Germinal center (tissue), 1 donor: ENCODE measurements at places on chromosomes 11 and 22.

DNA sequence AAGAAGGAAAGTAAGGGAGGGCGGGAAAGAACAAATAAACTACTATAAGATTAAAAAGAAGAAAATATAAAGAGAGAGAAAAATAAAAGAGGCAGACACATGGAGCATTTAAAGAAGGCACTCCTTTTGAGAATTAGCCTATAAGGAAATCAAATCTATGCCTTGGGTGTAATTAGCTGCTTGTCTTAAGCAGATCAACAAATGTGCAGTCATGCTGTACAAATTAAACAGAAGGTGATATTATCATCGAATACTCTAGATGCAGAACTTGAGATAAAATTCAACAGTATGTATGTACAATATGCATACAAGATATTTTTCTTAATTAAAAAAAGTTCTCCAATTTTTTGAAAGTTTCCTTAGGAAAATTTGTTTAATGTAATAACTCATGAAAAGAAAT is 623.0 kb upstream of the CHORDC1 start:
- DNase-seq: no peak

DNA sequence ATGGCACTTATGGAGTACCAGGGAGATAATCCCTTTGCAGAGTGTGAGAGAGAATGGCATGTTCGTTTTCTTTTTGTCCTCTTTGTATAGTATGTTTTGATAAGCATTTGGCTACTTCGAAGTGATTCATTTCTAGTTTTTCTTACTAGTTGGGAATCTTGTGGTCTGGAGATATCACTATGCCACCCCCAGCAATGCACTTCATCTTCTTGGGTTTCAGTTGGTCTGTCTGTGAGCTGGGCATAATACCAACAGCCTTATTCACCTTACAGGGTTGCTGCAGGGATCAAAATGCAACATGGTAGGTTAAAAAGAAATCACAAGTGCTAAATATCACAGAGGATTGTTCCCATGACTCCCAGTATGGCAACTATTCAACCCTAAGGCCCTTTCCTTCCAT is 387.8 kb upstream of the CADM1 start:
- DNase-seq: no peak

DNA sequence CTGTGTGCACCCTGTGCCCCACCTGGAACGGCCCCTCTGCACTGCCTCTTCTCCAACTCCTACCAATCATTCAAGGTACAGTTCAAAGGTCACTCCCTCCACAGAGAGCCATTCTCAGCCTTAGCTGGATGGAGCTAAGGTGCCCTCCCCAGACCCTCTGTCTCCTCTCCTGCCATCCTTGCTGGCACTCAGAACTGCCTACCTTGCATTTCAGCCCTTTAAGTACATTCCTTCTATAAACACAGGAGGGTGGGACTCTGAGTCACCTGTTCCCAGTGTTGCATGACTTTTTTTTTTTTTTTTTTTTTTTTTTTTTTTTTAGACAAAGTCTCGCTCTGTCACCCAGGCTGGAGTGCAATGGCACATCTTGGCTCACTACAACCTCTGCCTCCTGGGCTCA is 8.6 kb downstream of the TTLL1 start:
- no peak for DNase-seq

- DNase-seq: no peak
Measured at GRCh38 chr22:30537083-30537731, 9.3 kb downstream of the SEC14L6 start.

GRCh38 chr22:17266251-17266971 is 47.2 kb upstream of the ADA2 start:
- DNase-seq: no peak

DNA sequence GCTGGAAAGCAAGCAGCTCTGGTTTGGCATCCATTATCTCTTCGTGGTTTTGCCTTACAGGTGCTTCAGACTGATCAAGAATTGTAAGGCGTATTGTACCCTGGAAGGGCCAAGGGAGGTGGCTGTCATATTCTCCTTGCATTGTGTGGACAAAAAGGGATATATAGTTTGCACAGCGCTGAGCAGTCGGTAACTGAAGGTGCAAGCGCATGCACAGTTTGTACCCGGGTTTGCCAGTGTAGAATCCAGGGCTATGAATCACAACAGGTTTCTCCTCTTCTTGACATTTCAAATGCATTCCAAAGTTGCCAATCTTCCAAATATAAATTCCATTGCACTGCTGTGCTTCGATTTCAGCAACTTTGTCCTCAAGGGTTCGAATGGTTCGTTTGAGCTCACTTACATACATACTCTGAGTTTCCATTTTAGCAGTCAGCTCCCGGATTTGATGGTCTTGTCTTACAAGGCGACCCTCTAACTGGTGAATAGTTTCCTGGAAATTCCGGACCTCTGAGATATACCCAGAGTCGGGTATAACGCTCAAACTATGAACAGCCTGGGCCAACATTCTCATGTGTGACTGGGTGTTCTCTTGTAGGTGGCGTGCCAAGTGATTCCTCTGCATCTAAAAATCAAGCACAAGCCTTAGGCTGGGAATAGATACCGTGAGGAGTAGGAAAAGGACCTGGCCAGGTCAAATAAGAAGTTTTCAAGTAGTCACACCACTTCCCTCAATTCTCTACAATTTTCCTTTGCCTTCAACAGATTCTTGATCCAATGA is 19.9 kb downstream of the TRAF6 start:
- DNase-seq: no peak

DNA sequence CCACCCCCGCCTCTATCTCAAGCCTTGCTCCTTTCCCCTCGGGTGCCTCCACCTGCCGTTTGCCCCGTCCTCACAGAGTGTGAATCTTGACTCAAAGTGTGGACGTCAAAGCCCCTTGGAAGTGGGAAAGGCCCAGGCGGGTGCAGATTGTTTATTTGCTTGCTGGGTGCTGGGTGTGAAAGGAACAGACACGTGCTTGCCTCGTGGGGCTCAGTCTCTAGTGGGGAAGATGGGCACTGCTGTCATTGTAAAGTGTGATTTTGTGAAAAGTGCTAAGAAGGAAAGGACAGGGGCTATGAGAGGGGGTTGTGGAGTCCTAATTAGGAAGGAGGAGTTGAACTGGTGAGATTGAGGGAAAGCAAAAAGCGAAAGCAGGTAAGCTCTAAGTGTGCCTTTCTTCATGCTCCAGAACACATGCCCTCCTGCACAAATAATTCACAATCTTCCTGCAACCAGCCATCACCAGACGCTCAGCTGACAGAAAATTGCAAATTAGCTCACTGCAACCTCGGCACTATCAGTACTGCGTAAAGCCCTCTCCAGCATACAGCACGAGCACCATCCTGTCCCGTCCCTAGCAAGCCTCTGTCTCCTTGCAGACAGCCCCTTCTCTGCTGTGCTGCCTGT is 9.7 kb upstream of the GCAT start:
- no peak for DNase-seq

DNA sequence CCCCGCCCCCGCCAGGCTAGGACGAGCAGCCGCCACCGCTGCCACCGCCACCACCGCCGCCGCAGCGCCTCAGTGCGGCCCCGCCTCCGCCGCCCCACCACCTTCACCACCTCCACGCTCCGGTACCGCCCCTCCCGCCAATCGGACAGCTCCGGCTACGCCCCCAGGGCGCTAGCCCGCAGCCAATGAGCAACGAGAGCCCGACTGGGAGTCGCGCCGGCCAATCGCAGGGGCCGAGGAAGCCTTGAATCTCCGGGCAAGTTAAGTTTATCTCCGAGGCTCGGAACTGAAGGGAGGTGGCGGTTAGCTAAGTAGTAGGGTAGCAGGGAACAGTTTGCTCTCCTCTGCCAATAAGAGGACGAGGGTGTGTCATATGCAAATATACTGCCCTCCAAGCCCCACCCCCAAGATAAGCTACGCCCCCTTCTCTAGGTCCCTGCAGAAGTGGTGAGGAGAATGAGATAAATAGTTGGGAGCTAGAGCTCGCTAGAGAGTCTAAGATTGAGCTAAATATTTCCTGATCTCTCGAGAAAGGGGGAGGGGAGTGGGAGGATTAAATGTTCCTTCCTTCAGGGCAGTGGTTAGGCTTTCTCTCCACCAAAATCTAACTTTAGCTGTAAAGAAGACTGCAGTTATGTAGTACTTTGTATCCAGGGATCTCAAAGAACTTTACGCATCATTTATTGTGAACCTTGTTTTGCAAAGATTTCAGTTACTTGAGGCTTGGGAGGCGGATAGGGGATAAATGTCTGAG is at the start of gene SESN3:
Gene SESN3, minus strand, starts transcription at position 76 of the 754 bp plus-strand sequence. CDS start 342 bp downstream, outside the sequence.
- peak; percentile 97 for DNase-seq

- DNase-seq: no peak
Measured at GRCh38 chr22:19895160-19895849, 40.6 kb upstream of the GNB1L start.

DNA sequence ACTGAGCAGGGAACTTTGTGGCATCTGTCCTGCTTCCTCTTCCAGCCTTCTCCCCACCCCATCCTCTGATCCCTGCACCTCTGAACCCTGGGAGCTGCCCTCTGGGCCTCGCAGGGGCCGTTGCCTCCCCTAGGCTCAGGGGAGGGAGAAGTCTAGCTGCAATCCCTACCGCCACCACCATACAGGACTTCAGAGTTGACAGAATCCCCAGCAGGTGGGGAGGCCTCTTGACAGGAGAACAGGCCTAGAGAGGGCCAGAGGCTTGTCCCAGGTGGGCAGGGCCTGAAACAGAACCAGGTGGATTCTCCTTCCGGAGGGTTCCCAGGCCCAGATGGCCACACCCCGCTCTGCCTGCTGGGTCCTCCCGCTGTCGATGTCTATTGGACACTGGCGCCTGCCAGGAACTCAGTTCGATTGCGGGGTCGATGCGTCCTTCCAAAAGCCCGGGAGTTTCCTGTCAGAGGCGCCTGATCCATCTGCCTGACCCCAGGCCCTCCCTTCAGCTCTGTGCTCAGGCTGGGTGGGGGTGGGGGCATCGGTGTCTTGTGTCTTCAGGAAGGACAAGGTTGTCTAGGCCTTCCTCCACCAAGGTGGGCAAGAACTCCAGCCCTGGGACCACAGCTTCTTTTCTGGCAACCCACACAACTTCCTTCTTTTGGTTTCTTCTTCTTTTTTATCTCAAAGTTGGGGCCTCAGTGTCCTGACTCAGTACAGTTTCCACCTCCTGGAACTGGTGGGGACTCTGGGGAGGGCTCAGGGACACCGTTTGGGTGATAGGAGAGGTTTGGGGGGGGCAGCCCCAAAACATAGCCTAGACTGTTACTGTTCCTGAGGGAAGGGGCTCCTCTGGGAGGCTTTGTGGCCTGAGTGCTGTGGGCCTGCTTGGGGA is 6.4 kb downstream of the STARD10 start:
- peak; percentile 70 for DNase-seq

DNA sequence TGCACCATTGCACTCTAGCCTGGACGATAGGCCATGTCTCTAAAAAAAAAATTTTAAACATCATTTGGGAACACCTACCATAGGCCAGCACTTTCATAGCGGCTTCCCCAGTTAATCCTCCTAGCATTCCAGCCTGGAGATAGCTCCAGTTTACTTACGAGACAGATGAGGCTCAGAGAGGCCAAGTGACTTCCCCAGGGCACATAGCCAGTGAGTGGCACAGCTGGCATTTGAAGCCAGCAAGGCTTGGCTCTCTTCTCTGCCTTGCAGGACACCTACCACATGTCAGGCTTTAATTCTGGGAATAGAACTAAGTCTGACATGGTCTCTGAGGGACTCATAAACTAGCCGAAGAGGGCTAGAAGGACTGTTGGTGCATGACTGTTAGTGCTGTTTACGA is 4.9 kb upstream of the TAGLN start:
- no peak for DNase-seq

- no peak for DNase-seq
Measured at GRCh38 chr11:48037709-48038468, 57.5 kb downstream of the PTPRJ start.

DNA sequence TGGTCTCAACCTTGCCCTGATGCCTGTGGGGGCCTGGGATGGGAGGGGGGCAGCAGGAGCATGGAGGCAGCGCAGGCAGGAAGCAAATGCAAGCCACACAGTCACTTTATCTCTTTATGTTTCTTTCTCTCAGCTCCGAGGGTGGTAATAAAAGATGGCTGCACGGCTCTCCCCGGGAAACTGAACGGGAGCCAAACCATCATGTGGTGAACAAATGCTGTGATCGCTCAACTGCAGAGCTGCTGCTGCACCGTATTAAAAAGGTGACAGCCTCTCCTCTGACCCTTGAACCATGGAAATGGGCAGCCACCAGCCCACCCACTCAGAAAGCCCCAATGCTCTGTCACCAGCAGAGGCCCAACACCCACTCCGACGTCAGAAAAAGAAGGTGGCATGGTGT is 110.0 kb downstream of the TIMP3 start:
- no peak for DNase-seq

- no peak for DNase-seq
Measured at GRCh38 chr11:131899950-131900580, 529.6 kb downstream of the NTM start.

- no peak for DNase-seq
Measured at GRCh38 chr11:42085736-42086135, 626.3 kb upstream of the LRRC4C start.

DNA sequence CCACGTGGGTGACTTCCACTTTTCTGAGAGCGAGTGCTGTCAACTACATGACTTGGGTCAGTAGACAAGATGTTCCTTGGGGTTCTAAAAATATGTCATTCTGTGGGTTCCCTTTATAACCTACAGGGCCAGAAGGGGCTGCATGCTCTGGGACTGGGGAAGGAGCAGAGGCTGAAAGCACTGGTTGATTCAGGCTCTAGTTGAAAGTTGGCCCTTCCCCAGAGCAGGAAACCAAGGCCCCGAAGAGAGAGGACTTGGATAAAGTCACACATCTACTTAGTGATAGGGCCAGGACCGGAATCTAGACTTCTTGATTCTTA is 9.9 kb downstream of the ADAMTS15 start:
- DNase-seq: no peak

DNA sequence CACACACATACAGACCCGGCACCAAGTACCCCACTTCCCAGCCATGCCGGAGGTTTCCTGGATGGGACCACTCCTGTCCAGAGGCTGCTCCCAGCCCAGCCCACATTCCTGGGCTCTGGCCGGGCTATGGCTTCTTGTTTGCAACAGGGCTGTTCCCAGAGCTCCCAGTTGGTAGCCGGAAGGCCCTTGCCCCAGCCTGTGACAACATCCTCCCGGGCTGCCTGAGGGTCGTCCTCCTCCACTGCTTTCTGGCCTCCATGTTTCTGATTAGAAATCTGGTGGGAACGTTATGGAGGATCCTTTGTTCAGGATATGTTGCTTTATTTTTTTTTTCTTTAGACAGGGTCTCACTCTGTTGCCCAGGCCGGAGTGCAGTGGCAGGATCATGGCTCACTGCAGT is 952 bp upstream of the CYP2D6 start:
- no peak for DNase-seq

DNA sequence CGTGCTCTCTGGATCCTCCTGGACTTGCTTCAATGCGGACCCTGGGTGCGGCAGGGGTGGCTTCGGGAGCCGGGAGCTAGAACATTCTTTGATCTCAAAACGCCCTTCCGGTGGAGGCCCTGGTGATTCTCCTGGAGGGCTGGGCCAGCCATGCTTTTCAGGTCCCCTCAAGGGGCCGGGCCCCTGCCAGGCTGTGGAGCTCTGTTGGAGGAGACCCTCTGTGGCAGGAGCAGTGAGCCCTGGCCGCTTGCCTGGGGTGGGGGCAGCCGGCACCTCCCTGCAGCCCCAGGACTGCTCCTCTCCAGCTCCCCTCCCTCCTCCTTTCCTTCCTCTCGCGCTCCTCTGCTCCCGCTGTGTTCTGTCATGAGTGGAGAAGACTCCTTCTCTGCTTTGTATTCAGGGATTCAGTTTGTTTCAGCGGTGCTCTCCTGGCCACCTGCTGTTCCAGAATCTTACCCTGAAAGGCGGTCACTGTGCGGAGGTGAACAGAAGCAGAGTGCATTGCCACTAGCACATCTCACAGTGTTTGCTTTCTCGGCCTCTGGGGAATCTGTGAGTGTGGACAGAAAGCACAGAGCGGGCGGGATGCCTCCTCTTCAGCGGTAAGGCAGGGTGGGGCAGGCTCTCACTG is 289.1 kb downstream of the TBC1D22A start:
- no peak for DNase-seq

- DNase-seq: no peak
Measured at GRCh38 chr11:66747480-66747879, 18.5 kb upstream of the SPTBN2 start.
